ENCODE measurements at places on chromosomes 16 and 17. TPM values are rescaled to one million over a fixed set of nuclear protein-coding genes. Genes with fewer than 3 reads are reported as not detected.

DNA sequence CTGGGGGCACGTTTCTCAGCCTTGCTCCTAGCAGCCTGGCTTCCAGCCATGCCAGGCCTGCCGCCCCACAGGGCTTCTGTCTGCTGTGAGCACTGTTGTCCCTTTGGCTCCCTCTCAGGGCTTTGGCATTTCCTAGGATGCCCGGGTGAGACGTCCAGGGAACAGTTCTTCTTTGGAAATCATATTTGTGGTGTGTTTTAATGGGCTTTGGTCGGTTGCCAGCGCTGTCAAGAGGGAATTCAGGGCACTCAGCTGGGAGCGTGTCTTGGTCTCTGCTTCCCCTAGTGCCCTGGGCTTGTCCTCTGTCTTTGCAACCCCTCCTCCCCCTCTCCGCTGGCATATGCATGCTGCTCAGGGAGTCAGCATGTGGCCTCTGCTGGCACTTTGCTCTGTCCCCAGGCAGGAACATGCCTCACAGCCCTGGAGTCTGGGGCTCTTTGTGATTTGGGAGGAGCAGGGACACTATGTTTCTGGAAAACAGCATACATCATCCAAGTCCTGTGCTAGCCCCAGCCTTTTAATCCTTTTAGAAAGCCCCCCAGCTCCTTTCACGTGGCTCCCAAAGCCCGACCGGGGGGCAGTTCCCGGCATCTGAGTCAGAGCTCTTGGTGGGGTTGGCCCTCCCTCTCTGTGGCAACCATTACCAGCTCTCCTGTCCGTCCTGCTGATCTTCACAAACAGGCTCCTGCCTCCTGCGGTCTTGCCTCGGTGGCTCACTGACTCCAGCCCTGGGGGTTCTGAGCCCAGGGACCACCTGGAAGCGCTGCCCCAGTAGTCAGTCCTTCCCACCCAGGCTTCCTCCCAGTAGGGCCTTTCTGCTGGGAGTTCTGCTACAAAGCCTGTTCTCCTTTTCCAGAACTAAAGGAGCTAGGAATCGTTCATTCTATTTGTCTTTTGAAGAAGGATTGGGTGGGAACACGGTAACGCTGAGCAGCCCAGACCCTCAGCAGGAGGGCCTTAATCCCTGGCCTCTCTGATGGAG lies 26.7 kb downstream of the SAP30BP start:
- DNase-seq, result peak; percentile 92

Gene LITAFD
- polyA plus RNA-seq, result not detected

DNA sequence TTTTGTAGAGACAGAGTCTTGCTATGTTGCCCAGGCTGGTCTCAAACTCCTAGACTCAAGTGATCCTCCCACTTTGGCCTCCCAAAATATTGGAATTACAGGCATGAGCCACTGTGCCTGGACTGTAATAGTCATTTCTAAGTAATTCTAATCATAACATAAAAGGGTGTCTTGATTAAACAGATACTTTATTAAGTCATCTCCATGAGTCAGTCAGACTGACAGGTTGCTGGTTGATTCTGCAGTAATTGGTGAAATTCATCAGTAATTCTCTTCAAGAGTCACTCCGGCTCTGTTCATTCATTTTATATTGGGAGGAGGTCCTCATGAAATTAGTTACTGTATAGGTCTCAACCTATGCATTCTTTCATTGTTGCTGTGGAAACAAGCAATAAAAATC lies 85.6 kb downstream of the SPECC1 start:
- DNase-seq, result no peak

Gene NTN3
- polyA plus RNA-seq, result not detected

Gene FOXO3B
- polyA plus RNA-seq, result 0.49 TPM

GRCh38 chr17:14199601-14200000 lies 37.1 kb downstream of the CDRT15 start:
- no peak for DNase-seq

DNA sequence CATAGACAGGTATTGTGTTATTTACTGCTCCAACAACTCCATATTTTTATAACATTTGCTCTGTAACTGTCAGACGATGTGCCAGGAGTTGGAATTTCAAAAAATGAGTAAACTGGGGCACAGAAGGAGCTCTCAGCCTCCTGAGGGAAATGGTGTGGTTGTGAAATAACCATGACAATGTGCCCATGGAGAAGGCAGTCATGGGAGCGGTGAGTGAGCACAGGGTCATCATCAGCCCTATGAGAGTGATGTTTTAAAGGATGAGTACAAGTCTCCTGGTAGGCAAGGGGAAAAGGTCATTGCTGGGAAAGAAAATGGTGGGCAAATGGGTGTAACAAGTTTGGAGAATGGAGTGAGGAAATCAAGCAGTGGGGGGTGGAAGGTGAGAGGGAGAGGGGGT lies 115.0 kb upstream of the SEC14L1 start:
- no peak for DNase-seq

- DNase-seq, result no peak
Observed at GRCh38 chr17:20313891-20314290, 153.4 kb downstream of the LGALS9B start.

DNA sequence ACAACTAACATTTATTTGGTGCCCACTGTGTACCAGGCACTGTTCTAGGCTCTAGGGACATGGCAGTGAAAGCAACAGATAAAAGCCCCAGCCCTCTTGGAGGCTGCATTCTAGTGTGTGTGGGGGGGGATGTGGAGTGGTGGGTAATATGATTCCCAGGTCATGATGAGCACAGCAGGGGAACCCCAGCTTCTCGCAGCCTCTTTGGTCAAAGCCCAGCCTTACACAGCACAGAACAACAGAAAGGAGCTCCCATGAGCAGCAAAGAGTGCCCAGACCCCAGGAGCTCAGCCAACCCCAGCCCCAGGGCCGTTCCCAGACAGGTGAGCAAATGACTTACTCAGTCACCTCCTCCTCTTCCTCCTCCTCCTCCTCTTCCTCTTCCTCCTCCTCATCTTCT lies 21.9 kb downstream of the CNGB1 start:
- DNase-seq, result no peak

DNA sequence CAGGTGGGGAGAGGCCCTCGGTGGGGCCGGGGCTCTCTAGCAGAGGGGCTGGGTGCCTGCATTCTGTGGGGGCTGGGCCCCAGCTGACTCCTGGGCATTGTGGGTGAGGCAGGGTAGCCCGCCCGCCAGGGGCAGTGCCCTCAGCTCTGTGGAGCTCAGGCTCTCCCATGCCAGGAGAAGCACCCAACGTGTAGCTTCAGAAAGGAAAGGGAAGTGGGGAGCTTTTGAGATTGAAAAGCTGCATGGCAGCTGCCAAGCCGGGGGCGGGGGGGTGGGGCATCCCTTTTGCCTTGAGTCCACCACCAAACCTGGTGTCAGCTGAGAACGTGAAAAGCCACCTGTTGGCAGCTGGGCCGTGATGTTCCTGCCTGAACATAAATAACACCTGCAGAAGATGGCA lies 192.1 kb upstream of the CIBAR2 start:
- DNase-seq, result no peak

Gene CA7
- polyA plus RNA-seq, result not detected

GRCh38 chr16:81836279-81837054 lies 57.4 kb downstream of the PLCG2 start:
- no peak for DNase-seq

- no peak for DNase-seq
Observed at GRCh38 chr17:16924696-16925440, 47.0 kb downstream of the TNFRSF13B start.

Gene CEP295NL
- polyA plus RNA-seq, result not detected

GRCh38 chr16:56815721-56816120 lies 49.3 kb upstream of the SLC12A3 start:
- DNase-seq, result no peak

Gene KRT23
- polyA plus RNA-seq, result 2.2 TPM

Gene PARN
- polyA plus RNA-seq, result 17.3 TPM

GRCh38 chr16:8943001-8943763 lies 20.5 kb downstream of the USP7 start:
- DNase-seq, result no peak

- DNase-seq, result no peak
Observed at GRCh38 chr17:37392024-37392590, 14.5 kb downstream of the ACACA start.

GRCh38 chr17:1255041-1255440 lies 15.2 kb upstream of the BHLHA9 start:
- DNase-seq, result no peak

Gene LGALS9
- 16.4 TPM for polyA plus RNA-seq

DNA sequence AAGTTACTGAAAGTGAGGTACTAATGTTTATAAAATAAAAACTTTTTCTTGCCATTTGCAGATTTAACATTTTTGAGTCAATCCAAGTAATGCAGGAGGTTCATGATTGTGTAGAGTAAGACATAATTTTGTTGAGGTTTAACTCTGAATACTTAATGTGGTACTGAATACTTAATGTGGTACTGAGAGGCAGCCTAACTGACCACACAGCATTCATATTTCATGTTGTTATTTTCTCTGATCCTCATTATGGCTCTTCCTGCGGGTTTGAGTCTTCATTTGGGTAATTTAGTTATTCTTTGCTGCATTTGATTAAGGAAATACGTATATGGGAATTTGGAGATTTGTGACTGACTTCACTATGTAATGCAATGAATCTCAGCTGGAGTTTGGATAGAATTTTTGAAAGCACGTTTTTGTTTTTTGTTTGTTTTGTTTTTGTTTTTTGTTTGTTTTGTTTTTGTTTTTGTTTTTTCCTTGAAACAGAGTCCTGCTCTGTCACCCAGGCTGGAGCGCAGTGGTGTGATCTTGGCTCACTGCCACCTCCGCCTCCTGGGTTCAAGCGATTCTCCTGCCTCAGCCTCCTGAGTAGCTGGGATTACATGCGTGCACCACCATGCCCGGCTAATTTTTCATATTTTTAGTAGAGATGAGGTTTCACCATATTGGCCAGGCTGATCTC lies 3.8 kb downstream of the SF3B3 start:
- no peak for DNase-seq

DNA sequence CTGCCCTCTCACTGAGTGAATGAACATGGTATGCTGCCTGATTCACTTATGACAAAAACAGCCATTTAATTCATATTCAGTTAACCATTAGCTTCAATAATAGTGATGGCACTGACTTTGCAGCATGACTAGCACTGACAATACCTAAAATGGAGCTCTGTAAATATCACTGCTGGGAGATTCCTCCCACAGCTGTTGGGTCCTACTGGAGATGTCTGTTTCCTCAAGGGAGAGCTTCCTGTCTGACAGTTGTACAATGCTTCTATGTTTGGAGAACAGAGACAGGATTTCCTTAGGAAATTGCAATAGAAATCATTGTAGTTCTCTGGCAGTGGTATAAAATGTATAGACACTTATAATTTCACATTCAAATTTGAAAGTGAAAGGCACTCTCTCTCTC lies 695.9 kb upstream of the CDH8 start:
- DNase-seq, result peak; percentile 20

Gene CCDC200
- not detected for polyA plus RNA-seq

Gene TEKT5
- not detected for polyA plus RNA-seq

Gene EFCAB5
- not detected for polyA plus RNA-seq

GRCh38 chr17:71342737-71343136 lies 778.1 kb upstream of the SOX9 start:
- DNase-seq, result no peak

- DNase-seq, result peak; percentile 71
Observed at GRCh38 chr16:28617874-28618273, 8.0 kb upstream of the SULT1A1 start.

- DNase-seq, result no peak
Observed at GRCh38 chr17:50847566-50847965, 12.2 kb downstream of the WFIKKN2 start.

- DNase-seq, result peak; percentile 87
Observed at GRCh38 chr17:38735161-38735997, 5.2 kb downstream of the CISD3 start.

- DNase-seq, result peak; percentile 28
Observed at GRCh38 chr16:69937465-69937951, 13.6 kb upstream of the CLEC18A start.

DNA sequence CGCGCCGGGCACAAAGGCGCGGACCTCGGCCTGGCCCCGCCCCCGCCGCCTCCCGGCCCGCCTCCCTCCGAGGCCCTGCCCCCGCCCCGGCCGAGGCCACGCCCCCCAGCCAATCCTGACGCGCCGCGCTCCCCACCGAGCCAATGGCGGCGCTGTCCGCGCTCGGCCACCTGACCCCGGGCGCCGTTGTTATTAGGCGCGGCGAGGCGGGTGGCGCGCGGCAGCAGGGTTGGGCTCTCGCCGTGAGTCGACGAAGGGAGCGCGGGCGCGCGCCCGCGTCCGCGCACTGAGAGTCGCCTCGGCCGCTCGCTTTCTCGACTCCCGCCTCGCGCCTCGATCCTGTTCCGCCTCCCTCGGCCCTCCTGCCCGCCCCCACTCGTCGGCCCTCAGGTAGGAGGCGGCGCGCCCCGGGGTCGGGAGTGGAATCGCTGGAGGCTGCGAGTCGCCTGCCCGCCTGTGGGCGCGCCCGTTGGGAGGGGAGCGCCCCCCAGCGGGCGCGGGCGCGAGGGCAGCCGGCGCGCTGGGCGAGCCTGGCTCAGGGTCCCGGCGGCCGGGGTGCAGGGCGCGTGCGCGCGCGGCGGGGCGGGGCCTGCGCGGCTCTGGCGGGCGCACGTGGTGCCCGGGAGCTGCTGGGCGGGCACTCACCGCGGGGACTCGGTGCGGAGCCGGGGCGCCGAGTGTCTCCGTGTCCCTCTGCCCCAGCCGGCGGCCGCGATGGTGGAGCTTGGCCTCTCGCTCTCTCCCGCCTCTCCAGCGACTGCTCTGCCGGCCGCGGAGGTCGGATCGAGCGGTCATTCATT lies 405 bp upstream of the CBLN1 start:
- peak; percentile 94 for DNase-seq

Gene CDH1
- polyA plus RNA-seq, result 47.0 TPM

- no peak for DNase-seq
Observed at GRCh38 chr16:64971171-64971570, 150.7 kb downstream of the CDH11 start.

DNA sequence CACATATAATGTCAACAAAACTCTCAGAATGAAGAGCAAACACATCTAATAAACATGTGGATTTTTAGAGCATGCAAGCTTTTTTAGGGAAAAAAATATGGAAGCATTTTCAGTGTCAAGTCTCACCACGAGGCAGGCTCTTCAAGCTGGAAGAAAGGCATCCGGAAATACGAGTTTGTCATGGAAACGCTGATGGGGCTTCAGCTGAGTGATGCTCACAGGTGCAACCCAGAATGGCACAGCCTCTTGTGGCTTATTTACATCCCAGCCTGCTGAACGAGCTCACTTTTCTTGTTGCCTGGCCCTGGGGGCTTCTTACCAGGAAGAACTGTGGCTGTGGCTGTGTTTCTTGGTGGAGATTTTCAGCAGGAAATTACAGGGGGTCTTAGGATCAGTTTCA lies 24.1 kb upstream of the DYNLL2 start:
- peak; percentile 18 for DNase-seq

- peak; percentile 12 for DNase-seq
Observed at GRCh38 chr17:73827627-73828291, 183.5 kb upstream of the SDK2 start.

Gene MMP25
- 0.65 TPM for polyA plus RNA-seq

DNA sequence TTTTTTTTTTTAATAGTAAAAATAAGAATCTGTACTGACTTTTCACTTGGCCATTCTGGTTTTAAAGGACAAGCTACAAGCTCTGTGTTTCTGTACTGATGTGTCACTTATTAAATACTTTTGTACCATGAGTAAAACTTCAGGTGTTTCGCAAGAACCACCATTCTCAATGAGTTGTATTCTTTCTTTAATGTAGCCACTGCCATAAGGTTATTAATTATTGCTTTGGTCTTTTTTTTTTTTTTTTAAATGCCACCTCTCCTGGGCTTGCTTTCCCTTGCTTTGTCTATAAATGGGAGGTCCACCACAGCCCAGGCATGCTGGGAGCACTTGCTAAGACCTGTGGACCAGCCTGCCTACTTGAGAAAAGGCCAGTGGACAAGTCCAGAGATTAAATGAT lies 8.4 kb downstream of the ARL2BP start:
- DNase-seq, result no peak
